Daoy (cell line): ENCODE measurements at places on chromosomes 5 and 9.

- DNase-seq: no peak
These were observed 26.1 kb upstream of the KCNV2 start for GRCh38 chr9:2691212-2691611.

GRCh38 chr5:55638455-55638854 is 73.7 kb downstream of the SLC38A9 start:
- no peak for DNase-seq

- no peak for DNase-seq
These were observed 135.4 kb downstream of the UGCG start for GRCh38 chr9:112032009-112032408.

DNA sequence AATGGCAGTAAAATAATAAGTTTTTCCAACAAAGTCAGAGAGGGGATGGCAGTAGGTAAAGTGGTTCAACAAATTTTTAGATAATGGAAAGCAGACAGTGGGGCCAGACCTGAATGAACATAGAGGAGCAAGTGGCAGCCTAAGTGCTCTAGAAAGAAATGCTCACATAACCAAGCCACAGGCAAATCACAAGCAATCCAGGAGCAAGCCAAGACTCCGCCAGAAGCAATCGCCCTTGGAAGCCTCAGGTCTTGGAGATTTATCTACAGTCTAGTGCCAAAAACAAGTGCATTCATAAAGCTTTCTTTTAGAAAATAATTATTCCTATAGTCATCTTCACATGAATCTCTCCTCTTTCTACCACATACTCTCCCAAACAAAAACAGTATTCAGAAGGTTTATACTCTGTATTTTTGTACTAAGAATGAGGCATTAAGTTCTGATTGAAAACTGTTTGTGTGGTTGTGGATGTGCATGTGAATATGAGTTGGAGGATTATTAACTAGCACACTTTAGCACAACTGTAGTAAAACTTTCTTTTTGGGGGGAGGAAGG is 375.5 kb downstream of the CDH9 start:
- DNase-seq: no peak

GRCh38 chr9:131679261-131680020 is 60.4 kb downstream of the RAPGEF1 start:
- no peak for DNase-seq

- no peak for DNase-seq
These were observed 169.9 kb downstream of the DAB2IP start for GRCh38 chr9:121821326-121821725.

DNA sequence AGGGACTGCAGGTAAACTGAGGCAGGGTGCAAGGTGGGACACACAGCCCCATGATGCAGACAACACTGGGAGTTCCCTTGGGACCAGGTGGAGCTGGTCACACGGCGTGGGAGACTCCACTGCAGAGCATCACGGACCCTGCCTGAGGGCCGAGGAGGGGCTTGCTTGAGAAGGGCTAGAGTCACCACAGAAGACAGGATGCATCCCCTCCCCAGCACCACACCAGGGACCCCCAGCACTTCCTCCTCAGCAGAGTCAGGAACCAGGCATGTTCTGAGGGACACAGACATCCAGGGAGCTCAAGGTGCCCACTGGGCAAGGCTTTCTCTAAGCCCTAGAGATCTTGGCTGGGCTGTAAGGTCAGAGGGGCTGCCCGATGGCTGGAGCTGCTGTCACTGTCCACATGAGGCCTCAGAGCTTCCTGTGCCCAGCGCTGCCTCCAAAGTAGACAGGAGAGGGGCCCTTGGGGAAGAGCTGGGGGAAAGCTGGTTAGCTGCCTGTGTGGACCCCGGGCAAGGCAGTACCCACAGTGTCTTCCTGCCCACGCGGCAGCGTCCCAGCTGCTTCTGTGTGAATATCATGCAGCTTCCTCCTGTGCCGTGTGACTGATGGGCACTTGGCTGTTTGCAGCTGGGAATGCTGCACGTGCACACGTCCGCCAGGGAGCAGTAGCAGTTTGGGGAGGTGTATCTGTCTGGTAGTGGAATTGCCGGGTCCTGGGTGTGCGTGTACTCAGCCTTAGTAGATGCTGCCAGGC is 176.6 kb downstream of the CACNA1B start:
- DNase-seq: no peak

DNA sequence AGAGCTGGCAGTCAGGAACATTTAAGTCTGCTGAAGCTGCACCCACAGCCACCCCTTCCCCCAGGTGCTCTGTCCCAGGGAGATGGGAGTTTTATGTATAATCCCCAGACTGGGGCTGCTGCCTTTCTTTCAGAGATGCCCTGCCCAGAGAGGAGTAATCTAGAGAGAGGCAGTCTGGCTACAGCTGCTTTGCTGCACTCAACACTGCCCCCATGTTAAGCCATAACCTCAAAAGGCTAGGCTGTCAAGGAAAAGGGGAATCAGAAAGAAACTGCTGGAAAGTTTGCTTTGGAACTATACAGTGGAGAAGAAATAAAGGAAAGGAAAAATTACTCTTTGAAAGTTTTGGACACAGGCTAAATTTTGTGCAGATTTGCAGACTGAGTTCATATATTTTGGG is 127.2 kb downstream of the MACIR start:
- DNase-seq: no peak

- DNase-seq: no peak
These were observed 426.7 kb upstream of the ITGA1 start for GRCh38 chr5:52360985-52361384.

- no peak for DNase-seq
These were observed 1800.2 kb downstream of the MAT2B start for GRCh38 chr5:165305596-165305995.

- no peak for DNase-seq
These were observed 620.3 kb upstream of the WWC1 start for GRCh38 chr5:167671176-167671575.

GRCh38 chr9:99605016-99605743 is 216.5 kb upstream of the NR4A3 start:
- no peak for DNase-seq

DNA sequence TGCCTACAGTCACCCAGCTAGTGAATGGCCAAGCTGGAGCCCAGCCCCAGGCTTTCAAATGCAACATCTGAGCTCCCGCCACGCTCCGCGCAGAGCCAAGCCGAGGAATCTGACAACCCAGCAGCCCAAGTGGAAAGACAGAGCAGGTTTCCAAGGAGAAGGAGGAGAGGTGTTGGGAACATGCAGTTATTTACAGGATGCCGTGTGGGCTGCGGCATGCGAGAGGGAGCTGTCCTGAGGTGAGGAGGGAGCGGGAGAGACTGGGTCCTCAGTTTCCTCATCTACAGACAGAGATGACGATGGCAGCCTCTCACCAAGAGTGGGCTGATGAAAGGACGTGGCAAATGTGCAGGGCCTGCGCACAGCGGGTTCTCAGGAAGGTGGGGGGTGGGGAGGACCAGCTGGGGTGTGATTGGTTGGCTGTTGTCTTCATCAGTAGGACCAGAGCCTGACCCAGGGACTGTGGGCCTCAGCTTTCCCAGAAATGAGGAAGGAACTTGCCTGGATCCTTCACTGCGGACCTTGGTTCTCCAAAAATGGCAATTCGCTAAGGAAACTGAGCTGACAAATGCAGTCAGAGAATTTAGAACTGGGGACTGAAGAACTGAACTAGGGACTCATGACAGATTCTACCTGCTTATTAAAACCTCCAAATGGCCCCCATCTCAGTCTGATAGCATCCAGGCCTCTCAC is 14.8 kb upstream of the CPLX2 start:
- no peak for DNase-seq
